NCI-H2029 treated with DMSO at 0.1 percent for 48 hours (cell line): ENCODE measurements at places on chromosomes 16 and 17.

GRCh38 chr16:8682551-8683259 is 8.3 kb downstream of the ABAT start:
- DNase-seq, result no peak

GRCh38 chr16:49631187-49632041 is 224.5 kb downstream of the ZNF423 start:
- no peak for DNase-seq

DNA sequence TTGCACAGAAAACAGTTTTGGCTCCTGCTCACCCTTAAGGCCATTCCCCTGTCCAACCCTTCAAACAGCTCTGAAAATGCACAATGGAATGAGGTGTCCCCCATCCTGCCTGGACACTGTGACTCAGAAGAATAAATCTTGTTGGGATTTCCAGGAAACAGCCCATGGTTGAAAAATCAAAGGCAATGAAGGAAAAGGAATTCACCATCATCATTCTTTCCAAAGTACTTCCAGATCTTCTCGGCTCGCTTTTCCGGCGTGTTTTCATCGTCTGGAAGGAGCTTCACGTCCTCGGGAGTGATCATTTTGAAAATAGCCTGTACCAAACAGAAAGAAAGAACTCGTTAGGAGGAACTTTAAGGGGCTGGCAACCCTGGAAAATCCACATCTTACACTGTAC is 4.3 kb downstream of the RCVRN start:
- no peak for DNase-seq

DNA sequence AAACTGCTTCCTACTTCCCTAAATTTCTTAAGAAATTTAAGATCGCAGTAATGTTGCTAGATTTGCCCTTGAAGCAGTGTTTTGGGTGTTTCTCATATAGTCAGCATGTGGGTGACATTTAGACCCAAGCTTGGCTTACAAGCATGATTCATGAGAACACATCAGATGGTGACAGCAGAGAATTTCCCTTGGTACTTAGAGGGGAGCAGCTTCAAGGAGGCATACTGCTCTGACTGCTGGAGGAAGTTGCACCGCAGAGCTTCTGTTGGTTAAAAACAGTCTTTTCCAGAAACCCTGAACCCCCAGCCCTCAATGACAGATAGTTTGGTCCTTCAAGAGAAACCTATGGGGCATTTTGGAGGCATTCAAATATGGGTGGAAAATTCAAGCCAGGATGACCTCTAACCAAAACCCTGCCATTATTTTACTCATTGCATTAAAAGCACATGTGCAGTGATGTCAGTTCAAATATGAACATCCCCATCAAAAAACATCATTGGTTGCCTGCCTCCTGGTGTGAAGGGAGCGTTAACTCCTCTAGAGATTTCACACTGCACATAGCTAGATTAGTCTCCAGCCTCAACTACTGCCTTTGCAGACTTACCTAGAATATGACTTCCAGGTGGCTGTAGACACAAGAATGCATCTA is 201.5 kb upstream of the CACNG5 start:
- DNase-seq, result no peak

GRCh38 chr16:70394853-70395252 is 44.0 kb downstream of the ST3GAL2 start:
- no peak for DNase-seq

GRCh38 chr17:16950488-16950887 is 21.4 kb downstream of the TNFRSF13B start:
- DNase-seq, result no peak

DNA sequence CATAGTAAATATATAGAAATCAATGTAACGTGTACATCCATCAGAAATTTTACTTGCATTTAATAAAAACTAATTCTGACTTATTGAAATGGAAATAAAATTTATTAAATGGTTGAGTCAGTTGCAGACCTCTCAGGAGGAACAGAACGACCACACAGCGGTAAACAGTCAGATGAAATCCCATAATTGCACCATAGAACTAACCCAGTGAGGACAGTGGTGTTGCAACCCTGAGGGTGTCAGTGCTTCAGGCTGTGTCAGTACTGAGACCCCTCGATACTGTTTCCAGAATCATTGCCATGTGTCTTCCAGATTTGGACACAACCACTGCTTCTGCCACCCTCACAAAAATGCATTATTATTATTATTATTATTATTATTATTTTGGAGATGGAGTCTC is 29.0 kb upstream of the SSTR2 start:
- DNase-seq, result no peak

DNA sequence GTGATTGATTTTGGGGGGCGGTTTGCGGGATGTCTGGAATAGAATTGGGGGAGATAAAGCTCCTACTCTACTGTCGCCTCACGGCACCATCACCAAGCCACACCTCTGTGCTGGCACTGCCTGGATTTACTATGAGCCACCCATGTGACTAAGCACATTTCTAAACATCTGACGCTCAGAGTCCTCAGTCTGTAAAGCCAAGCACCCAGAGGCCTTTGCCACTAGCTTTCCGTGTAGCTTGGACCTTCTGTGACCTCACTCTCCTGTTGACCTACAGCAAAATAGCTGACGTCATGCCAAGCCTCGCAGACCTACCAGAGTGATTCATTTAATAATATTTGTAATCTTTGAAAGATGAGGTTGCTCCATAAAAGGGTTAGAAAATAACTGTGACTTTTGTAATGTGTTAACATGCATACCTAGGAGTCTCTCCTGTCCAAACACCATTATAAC is 38.5 kb upstream of the MYOCD start:
- no peak for DNase-seq

GRCh38 chr16:85127379-85127723 is 15.1 kb upstream of the CIBAR2 start:
- DNase-seq, result no peak

DNA sequence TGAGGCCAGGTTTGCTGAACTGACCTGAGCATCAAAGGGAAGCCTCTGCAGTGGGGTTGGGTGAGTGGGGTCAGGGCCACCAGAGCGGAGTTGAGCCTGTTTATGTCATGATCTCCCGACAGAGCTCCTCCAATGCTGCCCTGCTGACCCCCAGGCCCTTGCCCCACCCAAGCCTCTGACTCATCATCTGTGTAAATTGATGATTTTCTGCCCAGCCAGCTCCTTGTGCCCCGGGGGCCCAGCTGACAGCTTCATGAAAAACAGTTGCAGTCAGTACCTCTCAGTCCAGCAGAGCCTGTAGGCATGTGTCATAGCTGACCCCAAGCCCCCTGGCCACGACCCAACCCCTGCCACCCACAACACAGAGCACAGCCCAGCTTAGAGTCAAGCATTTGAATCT is 134.9 kb downstream of the CCT6B start:
- DNase-seq, result no peak

DNA sequence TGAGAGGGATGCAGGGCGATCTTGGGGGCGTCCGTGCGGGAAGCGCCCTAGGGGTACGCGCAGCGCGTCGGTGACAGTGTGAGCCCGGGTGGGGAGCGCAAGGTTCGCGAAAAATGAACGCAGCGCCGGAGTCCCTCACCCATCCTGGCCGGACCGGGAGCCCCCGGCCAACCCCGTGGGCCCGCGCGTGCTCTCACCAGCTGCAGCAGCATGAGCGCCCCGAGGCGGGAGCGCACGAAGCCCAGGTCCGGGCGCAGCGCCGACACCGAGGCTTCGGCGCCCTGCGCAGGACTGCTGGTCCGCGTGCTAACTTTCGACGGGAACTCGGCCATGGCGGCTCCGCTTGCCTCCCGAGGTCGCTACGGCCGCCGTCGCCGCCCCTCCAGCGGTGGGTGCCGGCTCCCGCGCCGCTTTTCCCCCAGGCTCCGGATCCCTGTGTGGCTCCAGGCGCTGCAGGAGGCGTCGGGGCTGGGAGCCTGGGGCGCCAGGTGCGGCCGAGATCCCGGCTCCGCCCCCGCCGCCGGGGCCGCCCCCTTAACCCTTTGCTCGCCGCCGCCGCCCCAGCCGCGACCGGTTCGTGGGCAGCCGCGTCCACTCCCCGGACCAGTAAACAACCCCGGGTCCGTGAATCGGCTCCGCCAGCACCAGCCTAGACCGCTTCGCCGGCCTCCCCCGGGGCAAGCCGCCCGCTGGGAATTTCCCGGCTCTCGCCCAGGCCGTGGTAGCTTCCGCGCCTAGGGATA is at the start of gene PLLP:
Gene PLLP (minus strand): TSS at position 464 of the 743 bp plus-strand sequence. CDS start 132 bp downstream, at position 332.
- no peak for DNase-seq

- no peak for DNase-seq
Measured at GRCh38 chr16:35562471-35562870, 2103.1 kb downstream of the TP53TG3F start.

- DNase-seq, result no peak
Measured at GRCh38 chr17:61503961-61504360, 51.7 kb downstream of the TBX4 start.

- DNase-seq, result no peak
Measured at GRCh38 chr16:56764835-56765234, 34.9 kb downstream of the NUP93 start.
